NCI-H2107 (cell line): ENCODE measurements at places on chromosomes 3 and 15.
A peak's percentile ranks its signal among the peaks of the same experiment; 100 is the strongest.

DNA sequence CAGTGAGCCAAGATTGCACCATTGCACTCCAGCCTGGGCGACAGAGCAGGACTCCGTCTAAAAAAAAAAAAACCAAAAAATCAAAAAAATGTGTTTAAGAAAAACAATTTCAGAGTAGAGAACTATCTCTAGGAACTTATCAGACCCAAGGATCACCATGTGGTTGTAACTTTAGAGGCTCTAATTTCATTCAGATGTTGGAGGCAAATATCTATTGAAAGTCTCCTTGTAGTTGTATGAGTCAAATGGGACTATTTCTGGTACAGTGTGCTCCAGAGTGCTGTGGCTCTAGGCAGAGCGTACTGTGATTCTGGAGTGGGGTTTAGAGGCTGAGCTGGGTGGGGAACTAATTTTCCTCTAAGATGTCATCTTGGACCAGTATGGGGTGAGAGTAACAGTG, 398.7 kb downstream of the SHQ1 start:
- no peak for DNase-seq

GRCh38 chr15:66715720-66716655, 14.0 kb downstream of the SMAD6 start:
- no peak for DNase-seq

- no peak for DNase-seq
Observed at GRCh38 chr3:9247361-9247940, 2.0 kb downstream of the SRGAP3 start.

- no peak for DNase-seq
Observed at GRCh38 chr3:188123170-188123905, 30.6 kb upstream of the LPP start.

DNA sequence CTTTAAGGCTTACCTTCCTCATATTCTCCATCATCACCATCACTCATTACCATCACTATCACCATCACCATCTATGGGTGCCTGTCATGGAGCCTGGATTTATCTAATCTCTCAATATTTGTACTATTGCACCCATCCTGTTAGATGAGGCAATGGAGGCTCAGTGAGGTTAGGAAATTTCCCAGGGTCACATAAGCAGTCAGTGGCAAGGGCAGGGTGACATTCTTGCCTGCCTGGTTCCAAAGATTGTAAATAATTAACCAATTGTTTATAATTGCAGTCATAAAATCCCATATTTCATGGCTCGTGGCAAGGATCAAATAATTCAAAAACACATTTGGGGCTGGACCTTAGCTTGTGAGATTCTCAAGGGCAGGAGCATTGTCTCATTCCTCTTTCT, 55.2 kb downstream of the MGLL start:
- DNase-seq, result no peak

DNA sequence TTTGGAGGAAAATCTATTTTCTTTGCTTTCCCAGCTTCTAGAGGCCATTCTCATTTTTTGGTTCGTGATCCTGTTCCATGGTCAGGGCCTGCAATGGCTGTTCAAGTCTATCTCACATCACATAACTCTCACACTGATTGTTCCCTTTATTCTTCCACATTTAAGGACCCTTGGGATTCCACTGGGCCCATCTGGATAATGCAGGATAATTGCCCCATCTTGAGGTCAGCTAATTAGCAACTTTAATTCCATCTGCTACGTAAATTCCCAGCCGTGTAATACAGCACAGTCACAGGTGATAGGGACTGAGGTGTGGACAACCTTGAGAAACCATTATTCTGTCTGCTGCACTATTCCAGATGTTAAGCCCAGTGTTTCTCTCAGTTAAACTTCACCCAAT, 311.6 kb upstream of the CNTN4 start:
- DNase-seq, result no peak

DNA sequence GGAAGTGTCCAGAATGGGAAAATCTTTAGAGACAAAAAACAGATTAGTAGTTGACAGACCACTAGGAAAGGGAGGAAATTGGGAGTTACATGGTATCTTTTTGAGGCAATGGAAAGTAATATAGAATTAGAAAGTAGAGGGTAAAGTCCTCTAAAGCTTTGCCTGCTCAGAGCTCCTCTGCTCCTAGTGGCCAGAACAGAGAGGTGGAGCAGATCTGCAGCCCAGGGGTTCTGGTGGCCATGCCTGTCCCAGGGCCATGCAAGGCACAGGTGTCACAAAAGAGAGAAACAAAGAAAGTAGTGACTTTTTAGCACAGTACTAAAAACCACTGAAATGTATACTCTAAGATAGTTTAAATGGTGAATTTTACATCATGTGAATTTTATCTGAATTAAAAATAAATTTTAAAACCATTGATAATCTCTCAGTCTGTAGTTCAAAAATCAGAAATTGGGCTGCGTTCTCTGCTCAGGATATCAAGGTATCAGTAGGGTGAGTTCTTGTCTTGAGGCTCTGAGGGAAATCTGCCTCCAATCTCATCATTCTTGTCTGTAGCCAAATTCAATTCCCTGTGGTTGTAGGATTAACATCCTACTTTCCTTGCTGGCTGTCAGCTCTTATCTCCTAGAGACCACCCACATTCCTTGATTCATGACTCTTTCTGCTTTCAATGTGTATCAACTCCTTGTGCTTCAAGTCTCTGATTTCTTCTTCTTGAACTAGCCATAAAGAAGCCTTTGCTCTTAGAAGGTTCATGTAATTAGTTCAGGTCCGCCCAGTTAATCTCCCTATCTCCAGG, 23.6 kb downstream of the PYGO1 start:
- DNase-seq, result no peak

DNA sequence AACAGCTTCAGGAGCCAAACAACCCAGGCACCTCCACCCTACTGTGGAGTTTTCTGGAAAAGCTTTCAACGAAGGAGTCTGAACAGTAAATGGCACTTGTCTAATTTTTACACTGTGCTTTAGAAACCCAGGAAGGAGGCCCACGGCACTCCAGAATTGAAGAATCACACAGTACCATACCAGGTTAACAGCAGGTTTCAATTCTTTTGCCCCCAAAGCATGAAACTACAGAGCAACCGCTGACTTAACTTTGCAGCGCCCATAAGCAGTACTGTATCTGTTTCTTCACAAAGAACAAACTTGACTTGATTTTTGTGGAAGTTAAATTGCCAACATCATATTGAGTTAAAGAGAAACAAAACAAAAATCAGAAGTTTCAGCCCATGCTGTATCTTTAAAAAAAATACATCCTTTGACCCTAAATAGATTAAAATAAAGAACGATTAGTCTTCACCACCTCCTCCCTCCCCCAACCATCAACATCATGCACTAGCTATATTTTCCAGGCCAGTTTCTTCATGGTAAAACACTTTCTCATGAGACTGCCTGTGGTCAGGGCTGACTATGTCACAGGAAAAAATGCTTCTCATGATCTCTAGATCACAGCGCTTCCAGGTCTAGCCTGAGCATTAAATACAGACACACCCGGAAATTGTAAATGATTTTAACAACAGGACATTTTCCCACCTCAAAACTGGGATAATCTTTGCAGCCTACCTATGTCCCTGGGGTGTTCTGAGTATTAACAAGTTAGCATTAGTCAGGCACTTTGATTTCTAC, 456.3 kb downstream of the FOXP1 start:
- no peak for DNase-seq

GRCh38 chr3:131193641-131194238, 167.1 kb downstream of the NEK11 start:
- no peak for DNase-seq

DNA sequence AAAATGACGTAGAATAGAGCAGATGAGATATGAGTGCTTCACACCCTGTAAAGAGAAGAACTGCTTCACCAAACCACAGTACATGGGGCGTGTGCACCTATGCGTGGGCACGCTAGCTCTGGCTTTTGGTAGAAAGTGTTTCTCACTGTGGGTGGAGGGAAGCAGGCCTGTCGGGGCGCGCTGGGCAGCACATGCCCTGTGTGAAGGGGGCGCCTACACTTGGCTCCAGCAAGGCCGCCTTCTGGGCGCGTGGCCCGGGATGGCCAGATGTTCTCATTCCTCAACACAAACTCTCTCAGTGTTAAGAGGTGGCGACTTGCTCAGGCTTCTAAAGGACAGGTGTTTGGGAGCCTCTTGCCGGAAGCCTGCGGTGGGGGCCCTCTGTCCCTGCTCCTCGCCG, 90.0 kb downstream of the FBLN2 start:
- DNase-seq, result no peak

DNA sequence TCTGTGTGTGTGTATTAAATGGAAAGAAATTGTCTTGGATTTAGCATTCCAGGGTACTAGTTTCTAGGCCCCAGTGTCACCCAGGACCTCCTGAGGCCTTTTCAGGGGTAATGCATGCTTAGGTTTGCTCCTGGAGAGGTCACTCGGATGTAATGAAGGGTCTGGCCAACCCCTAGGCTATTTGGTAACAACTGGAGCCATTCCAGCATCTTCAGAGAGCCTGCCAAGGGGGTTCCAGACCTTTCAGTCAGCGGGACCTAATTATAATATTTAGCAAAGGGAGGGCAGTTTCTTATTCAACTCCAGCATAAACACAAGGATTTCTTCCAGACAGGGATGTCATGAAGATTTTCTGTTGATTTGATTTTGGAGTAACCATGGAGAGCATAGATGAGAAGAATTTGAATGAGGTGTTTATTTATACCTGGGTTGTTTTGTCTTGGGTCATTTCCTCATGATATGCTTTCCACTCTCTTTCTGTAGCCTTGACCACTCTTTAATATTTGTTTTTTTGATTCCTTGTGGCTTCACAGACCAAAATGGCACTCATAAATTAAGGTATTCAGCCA, 17.4 kb downstream of the KAT2B start:
- DNase-seq, result no peak

GRCh38 chr15:44296625-44297524, 8.4 kb downstream of the GOLM2 start:
- no peak for DNase-seq

DNA sequence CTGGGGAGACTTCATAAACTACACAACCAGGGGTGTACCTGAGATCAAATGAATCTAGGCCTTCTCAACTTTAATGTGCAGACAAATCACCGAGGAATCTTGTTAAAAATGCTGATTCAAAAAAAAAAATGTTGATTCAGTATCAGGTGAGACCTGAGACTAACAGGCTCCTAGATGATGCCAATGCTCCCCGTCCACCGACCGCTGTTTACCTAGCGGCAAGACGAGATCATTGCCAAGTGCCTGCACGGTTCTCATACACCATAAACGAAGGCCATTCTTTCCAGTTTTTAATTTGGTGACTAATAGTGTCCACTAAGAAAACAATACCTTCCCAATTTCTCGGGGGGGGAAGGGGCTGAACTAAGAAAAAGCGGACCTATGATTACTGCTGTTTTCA, 2.5 kb upstream of the FSIP1 start:
- DNase-seq, result peak; percentile 9

DNA sequence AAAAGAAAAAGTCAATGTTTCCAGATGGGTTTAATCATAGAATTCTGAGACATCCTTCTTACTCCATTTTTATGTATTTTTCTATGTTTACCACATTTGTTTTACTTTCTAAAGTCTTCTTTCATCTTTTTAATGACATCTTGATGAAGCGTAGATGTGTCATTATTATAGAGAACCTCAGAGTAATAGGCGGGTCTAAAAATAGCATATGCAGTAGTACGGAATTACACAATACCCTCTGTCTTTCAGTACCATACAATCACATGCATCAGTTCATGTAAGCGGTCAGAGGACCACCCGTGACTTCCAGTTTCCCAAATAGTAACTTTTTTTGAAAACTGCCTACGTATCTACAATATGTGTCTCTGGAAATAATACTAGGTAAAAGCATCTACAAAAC, 224.0 kb downstream of the PLOD2 start:
- no peak for DNase-seq

- no peak for DNase-seq
Observed at GRCh38 chr3:86867982-86868381, 123.0 kb downstream of the VGLL3 start.

DNA sequence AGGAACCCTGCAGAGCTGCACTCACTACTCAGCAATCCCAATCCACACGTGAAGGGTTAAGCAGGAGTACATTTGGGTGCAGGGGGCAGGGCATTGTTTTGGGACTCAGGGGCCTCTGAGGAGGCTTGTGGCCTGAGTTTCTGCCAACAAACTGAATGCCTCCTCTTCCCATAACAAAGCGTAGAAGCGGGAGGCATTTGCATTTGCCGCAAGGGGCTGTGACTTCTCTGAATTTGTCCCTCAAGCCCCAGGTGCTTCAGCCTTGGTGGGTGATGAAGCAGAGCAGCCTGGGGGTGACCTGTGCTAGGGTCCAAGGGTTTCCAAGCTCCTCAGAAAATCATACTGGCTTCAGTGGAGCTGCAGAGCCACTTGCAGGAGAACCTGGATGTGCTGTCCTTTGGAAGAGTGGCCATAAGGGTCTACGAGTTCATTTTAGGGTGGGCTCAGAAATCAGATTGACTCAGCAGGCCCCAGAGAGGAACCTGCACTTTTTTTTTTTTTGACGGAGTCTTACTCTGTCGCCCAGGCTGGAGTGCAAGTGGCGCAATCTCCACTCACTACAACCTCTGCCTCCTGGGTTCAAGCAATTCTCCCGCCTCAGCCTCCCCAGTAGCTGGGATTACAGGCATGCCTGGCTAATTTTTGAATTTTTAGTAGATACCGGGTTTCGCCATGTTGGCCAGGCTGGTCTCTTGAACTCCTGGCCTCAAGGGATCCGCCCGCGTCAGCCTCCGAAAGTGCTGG, 1.4 kb upstream of the RPSA start:
- no peak for DNase-seq

- DNase-seq, result no peak
Observed at GRCh38 chr15:49887659-49888322, 231.2 kb downstream of the ATP8B4 start.

DNA sequence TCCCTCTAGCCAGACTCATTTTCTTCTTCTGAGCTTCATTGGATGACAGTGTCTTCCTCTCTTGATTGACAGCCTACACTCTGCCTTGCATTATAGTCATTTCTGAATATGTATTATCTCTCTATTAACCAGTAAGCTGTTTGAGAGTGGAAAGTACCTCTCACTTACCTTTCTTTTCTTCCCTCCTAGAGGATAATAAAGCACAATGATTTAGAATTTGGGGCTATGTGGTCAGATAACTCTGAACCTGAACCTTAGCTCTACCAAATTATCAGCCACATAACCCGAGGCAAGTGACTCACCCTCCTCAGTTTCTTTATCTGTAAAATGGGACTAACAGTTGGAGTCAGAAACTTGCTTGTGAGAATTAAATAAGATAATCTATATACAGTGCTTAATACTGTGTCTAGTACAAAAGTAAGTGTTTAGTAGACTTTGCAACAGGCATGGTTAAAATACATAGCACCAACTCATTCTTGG, 331.8 kb upstream of the TBL1XR1 start:
- no peak for DNase-seq

- no peak for DNase-seq
Observed at GRCh38 chr15:70806992-70807712, 43.8 kb upstream of the UACA start.

DNA sequence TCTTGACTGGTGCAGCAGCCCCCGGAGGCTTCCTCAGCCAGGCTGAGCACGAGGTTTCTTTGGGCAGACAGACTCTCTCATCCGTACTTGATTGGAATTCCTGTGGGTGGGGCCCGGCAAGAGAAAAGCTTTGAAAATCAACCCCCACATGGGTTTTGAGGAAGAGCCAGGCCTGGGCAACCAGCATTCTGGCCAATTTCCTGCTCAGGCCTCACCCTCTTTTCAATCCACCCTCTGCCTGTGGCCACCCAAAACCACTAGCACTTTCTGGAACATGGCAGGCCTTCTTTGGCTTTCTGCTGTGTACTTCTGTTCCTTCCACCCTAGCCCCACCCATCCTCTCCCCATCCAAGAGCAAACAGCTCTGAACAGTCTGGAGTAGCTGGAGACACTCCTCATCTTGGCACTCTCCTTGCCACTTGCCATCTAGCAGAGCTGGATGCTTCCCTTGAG, 5.9 kb downstream of the MYO5C start:
- no peak for DNase-seq

- DNase-seq, result no peak
Observed at GRCh38 chr15:77495838-77496596, 75.3 kb downstream of the HMG20A start.
